Peyer's patch (tissue), 4 donors: ENCODE measurements at places on chromosomes 5 and 9. TPM values are rescaled to one million over a fixed set of nuclear protein-coding genes. Genes with fewer than 3 reads are reported as not detected.
A peak's percentile ranks its signal among the peaks of the same experiment; 100 is the strongest.

DNA sequence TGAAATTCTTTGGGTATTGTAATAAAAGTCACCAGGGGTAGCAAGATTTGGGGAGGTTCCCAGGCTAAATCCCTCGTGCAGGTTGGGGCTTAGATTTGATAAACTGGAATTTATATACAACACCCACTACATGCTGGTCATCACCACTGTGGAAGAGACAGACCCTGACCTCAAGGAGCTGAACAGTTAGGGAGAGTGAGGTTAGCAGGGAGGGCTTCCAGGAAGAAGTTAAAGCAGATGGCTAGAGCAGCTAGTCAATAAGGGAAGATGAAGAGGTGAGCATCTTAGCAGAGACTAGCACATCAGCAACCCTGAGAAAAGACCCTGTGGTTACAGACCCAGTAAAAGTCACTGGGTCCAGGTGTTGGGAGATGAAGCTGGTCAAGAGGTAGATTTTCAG lies 6.4 kb downstream of the CTSL start:
- DNase-seq, result no peak

GRCh38 chr5:165119175-165119574 lies 1613.8 kb downstream of the MAT2B start:
- no peak for DNase-seq

GRCh38 chr5:82470185-82470994 lies 192.2 kb upstream of the RPS23 start:
- DNase-seq, result no peak

GRCh38 chr5:87184605-87185004 lies 83.1 kb upstream of the RASA1 start:
- no peak for DNase-seq

- no peak for DNase-seq
Observed at GRCh38 chr9:16637218-16637617, 233.3 kb downstream of the BNC2 start.

Gene ZNF462
- total RNA-seq, result 16.1 TPM

Gene GPX3
- total RNA-seq, result 665 TPM

Gene PHYHD1
- total RNA-seq, result 7.5 TPM

- DNase-seq, result no peak
Observed at GRCh38 chr5:13403351-13403750, 541.1 kb downstream of the DNAH5 start.

DNA sequence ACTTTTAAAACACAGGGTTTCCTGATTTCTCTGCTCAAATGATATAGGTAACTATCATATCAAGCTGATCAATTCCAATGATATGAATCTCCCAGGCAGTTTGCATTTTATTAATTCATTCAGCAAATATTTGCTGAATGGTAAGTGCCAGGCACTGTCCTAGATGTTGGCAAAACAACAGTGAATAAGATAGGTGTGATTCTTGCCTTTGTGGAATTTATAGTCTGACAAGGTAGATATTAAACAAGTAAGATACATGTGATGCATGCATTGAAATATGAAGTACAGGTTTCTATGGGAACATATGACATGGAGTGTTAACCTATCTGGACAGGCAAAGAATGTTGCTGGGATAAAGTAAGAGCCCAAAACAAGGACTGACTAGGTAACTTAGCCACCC lies 231.8 kb upstream of the DAB2 start:
- DNase-seq, result no peak

DNA sequence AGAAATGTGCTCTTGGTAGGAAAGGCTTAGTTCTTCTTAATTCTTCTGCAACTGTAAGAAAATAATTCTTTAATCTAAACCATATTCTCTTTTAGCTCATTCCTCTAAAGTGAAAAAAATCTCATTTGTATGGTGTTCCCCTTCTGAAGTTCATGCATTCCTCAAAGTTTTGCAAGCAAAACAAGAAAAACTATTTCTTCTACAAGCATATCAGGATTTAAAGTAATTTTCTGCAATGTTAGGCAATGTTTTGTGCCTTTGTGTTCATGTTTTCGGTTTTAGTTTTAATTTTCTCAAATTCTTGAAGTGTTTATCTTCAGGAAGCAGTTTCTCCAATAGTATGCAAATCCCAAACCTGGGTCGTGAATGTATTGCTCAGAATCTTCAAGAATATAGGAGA lies 12.7 kb upstream of the GPR21 start:
- no peak for DNase-seq

GRCh38 chr9:15909297-15909696 lies 356.5 kb downstream of the CCDC171 start:
- DNase-seq, result no peak

GRCh38 chr9:100167915-100168654 lies 69.0 kb downstream of the INVS start:
- DNase-seq, result no peak

DNA sequence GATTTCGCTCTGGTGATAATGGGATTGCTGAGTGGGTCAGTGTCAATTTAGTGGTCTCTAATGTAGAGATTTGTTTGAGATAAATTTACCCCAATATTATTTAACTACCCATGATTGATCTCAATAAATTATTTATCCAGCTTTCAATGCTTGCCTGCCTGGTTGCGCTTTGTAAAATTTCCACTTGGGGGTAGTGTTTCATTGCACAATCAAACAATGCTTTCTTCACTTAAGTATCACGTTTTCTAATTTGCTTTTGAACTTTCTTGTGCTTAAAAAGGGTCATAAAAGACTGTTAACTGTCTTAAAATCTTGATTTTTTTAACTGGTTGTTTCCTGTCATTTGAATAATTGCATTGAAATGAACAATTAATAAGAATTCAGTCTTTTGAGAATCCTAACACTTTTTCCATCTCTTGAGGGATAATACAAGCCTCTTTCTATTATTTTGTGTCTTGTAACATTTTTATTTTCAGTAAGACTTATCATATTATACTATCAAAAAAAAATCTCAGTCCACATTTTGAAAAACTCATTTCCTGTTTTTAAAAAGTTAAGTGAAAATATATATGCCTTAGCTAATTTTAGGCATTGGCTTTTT lies 18.7 kb downstream of the HSD17B4 start:
- DNase-seq, result no peak

DNA sequence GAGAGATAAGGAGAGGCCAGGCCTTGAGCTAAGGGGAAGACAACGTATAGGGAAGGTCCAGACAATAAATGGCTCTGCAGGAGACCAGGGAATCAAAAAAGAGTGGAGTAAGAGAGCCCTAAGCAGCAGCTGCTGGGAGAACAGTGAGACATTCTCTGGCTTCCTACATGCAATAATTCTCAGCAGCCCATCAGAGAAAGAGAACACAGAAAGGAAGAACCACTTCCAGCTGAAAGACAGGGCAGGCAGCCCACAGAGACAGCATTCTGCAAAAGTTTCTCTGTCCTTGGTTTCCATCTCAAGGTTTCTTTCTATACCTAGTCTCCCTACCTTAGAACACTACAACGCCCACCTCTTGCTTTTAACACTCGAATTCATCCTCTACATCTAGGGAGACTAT lies 189.9 kb downstream of the DEPDC1B start:
- DNase-seq, result no peak

DNA sequence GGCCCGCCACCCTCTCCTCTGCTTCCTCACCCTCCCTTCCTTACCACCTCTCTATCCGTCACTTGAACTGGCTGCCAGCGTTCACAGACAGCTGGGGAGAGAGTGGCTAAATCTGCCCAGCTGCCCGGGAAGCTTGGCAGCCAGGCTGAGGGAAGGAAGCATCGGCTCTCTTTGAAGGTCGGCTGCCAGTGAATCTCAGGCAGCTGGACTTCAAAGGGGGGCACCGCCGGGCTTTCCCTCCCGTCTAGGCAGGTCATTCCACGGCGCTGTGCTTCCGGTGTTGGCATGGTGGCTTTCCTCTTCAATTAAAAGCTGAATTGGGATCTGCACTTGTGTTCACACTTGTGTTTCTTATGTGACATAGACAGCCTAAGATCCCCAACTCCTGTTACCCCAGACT lies 174.0 kb downstream of the GDNF start:
- no peak for DNase-seq

- no peak for DNase-seq
Observed at GRCh38 chr9:128595471-128595870, 43.1 kb downstream of the SPTAN1 start.

Gene TMCO6
- 29.1 TPM for total RNA-seq

- DNase-seq, result no peak
Observed at GRCh38 chr9:23672151-23672550, 153.9 kb downstream of the ELAVL2 start.

DNA sequence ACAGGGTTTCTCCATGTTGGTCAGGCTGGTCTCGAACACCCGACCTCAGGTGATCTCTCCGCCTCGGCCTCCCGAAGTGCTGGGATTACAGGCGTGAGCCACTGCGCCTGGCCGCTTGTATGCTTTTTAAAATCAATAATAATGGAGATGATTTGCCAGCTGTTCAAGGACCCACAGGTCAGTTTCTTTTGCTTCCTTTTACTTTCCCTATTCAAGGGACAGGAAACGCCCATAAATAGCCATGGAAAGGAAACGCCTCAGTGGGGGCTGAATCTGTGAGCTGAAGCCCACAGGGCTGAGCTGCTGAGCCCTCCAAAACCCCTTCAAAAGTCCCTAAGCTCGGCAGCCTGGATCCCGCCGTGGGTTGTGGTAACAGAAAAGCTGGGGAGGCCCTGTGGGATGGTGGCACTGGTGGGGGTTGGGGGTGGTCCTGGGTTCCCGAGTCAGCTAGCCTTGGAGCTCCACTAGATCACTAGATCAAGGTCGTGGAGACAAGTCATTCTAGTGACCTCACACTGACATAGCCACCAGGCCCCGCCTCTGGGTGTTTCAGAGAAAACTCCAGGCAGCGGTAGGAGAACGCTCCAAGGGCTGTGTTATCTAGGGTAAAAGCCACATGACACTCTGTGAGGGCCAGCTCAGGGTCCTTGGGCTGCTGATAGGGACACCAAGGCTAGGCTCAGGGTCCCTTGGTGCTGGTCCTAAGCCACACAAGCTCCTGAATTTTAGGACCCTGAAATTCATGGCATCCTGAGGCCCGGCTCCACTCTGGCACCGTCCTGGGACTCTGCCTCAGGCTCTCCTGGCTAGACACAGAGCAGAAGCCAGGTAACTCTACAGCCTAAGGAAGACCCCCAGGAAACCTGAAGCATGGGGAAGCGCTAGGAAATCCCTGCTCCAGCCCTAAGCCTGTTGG lies 18.0 kb upstream of the DUSP1 start:
- no peak for DNase-seq

DNA sequence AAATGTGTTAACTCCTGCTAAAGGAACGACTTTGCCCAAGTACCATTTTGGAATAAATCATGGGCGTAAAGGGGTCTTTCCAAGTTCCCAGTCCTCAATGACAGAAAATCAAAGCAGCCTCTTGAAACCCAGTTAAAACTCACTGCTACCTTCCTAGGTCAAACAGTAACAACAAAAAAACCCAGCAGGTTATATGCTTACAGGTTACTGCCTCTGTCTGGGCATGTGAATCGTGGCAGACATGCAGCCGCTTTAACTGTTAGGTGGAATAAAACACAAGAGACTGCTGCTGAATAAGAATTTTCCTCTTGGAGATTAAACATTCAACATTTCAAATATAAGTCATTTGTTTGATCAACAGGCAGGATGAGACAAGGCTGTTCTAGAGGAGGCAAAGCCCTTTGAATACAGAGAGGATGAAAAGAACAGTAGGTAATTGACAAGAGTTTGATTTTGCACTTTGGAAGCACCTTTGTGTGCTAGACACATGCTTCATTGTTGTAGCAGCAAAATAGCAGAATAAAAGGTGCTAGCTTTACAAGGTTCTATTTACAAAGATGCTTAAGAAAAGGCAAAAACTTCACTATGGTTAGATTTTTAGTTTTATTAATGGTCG lies 319.4 kb downstream of the NDUFS4 start:
- DNase-seq, result no peak

GRCh38 chr5:82422751-82423181 lies 144.6 kb upstream of the RPS23 start:
- peak; percentile 56 for DNase-seq

Gene CCL19
- total RNA-seq, result not detected

GRCh38 chr9:90600029-90600428 lies 42.6 kb downstream of the DIRAS2 start:
- DNase-seq, result no peak
